Esophagus muscularis mucosa (tissue), 4 donors: ENCODE measurements at places on chromosomes 5 and 9. TPM values are rescaled to one million over a fixed set of nuclear protein-coding genes. Genes with fewer than 3 reads are reported as not detected.
A peak's percentile ranks its signal among the peaks of the same experiment; 100 is the strongest.

GRCh38 chr9:124710766-124711165, 60.3 kb downstream of the NR6A1 start:
- no peak for DNase-seq

DNA sequence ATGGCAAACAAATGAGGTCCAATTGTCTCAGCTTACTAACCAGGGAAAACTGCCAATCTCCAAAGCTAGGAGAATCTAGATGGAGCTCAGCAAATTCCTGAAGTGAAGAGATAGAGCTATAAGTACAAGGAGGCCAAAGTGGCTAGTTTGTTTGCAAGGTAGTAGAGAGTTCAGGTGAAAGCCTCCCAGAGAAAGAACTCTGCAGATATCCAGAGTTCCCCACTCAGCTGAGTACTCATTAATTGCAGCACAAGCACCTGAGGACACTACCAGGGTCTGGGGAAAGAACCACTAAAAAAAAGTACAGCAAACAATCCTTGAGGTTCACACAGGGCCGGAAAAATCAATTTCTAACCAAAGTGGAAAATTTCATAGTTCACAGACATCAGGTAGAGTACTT, 250.9 kb downstream of the TMEM232 start:
- DNase-seq, result no peak

- DNase-seq, result no peak
Observed at GRCh38 chr9:112271466-112272098, 61.8 kb downstream of the PTBP3 start.

- peak; percentile 4 for DNase-seq
Observed at GRCh38 chr9:127308652-127309434, 44.3 kb downstream of the GARNL3 start.

PRRX2 gene
- 10.2 TPM for total RNA-seq

NXNL2 gene
- 1.3 TPM for total RNA-seq
